NCI-H1694 treated with DMSO at 0.1 percent for 48 hours (cell line): ENCODE measurements at places on chromosomes 11 and 22.
A peak's percentile ranks its signal among the peaks of the same experiment; 100 is the strongest.

- DNase-seq: no peak
Measured at GRCh38 chr11:58243954-58244353, 15.2 kb upstream of the OR10Q1 start.

DNA sequence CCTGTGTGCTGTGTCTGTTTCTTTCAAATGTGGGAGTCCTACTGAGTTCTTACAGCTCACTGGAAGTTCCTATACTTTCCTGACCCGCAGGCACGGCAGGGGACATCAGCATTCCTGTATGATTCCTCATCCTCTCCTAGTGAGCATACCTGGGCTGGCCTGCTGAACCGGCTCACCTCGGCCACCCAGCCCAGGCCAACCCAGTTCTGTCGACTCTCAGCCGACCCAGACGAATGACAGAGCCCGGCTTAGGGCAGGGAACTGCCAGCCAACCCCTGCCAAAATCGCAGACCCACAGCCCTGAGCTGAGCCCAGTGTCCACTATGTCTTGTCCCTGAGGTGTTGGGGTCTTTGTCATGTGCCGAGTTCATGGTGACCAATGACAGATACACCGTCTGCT lies 339.7 kb downstream of the BRD1 start:
- no peak for DNase-seq

DNA sequence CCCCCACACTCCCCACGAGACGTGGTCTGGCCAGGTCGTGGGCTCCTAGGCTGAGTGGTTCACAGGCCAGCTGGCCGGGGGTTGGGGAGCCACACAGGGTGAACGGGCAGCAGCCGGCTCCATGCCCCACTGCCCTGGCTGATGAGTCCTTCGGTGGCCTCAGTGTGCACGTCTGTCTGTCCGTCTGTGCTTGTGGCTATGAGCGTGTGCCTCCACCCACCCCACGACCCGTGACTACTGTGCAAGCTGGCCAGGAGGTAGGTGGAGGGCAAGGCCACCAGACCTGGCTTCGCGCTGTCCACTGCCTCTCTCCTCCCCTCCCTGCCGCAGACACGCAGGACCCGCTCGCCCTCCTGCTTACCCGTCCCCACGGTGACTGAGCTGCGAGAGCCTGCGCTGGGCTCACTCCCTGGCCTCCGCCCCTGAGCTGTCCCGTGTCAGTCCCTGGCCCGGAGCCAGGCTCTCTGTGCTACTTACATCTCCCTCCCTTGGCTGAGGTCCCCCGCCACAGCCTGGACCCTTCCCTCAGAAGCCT lies 14.1 kb downstream of the CSDC2 start:
- DNase-seq: no peak

GRCh38 chr11:5631417-5631816 lies 6.6 kb downstream of the TRIM34 start:
- no peak for DNase-seq

DNA sequence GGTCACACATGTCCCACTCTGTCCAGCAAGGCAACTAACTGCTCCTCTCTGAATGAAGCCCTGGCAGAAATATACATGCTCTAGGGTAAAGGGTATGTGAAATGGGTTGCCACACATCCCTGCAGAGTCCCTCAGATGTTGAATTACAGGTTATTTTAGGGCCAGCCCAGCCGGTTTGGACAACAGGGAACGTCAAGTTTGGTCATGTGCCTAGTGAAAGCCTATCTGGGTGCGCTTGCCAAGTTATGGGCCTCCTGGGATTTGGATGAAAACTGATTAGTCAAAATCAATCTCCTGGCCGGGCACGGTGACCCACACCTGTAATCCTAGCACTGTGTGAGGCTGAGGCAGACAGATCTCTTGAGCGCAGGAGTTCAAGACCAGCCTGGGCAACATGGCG lies 10.4 kb downstream of the AP1B1 start:
- no peak for DNase-seq

DNA sequence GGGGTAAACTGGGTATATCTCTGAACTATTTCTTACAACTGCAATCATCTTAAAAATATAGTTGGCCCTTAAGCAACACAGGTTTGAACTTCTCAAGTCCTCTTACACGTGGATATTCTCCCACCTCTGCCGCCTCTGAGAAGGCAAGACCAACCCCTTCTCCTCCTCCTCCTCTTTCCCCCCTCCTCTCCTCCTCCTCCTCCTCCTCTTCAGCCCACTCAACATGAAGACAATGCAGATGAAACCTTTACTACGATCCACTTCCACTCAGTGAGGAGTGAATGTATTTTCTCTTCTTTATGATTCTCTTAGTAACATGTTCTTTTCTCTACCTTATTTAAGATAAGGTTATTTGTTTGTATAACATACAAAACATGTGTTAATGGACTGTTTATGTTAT lies 20.0 kb downstream of the SHANK2 start:
- no peak for DNase-seq

GRCh38 chr11:75537740-75538139 lies 12.0 kb upstream of the GDPD5 start:
- no peak for DNase-seq

DNA sequence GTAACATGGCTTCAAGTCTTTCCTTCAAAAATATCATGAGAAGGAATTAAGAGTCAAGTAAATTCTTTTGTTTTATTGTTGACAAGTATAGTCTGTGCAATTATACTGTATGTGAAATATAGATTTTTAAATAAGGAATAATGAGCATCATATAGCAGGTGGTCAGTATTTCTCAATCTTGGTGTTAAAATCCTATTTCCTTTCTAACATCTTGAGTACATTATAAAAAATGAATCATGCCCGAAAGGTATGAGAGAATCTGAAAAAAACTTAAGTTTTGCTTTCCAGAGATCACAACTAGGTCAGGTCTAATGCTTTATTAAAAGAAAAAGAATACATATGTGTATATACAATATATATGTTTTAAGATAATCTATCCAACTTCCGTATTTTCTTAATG lies 53.1 kb downstream of the KIF18A start:
- no peak for DNase-seq

DNA sequence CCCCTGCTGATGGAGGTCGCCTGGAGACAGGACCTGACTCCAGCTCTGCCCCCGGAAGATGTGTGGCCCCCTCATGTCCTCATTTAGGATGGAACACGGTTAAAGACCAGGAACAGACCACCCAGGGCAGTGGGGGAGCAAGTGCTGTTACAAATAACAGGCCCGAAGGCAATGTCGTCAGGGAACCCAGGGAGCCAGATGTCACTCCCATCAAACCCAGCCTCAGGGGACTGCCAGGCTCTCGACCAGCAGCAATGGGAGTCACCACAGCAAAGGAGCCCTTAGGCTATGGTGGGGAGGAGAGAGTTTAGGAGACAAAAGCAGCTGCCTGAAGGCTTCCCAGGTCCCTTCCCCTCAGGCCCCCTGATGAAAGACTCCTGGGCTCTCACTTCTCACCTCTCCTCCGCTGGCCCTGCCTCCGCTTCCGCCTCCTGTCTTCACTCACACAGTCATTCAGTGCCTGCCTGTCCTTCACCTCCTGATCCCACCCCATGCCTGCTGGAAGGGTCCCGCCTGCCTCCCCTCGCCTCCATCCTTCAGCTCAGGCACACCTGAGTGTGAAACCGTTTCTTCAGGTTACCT lies 4.4 kb downstream of the RPS19BP1 start:
- peak; percentile 66 for DNase-seq

DNA sequence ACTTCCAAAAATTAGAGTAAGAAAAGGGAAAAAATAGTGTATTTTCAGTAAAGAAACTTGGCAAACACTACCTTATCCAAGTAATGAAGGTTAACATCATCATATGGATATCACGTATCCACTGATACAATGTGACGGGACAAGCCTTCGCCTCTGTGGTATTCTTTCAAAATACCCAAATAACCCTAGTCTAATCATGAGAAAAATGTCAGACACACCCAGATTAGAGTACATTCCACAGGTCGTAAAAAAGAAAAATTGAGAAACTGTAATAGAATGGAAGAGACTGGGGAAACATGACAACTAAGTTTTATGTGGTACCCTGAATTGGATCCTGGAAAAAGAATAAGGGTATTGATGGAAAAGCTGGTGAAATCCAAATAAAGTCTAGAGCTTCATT lies 48.9 kb downstream of the NARS2 start:
- DNase-seq: no peak

DNA sequence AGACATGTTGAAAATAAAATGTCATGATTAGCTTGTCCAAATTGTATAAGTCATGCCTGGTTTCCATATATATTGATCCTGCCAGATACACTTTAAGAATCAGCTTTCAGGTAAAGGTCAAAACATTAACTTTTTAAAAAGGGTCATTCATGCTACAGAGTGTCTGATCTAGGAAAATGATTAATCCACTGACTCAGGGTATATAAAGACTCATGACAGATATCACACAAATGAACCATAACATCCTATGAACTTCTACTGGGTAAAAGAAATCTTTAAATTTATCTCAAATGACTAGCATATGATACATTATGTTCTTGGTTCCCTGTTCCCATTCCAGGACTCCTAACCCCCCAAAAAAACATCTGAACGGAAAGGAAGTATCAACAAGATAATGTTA lies 11.7 kb downstream of the MRTFA start:
- DNase-seq: no peak

DNA sequence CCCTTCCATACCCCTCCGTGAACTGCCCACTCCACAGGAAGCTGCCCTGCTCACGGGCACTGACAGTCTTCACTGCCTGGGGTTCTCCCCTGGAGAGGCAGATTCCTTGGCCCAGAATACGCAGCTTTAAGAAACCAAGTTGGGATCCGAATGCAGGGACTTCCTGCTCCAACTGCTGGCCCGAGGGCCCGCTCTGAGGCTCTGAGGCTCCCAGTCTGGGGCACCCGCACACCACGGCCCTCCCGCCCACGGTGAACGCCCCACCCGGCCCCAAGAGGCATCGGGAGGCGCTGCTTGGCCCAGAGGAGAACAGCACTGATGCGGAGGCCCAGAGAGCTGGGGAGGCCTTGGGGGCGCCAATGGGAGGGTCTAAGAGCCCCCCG lies 42.3 kb downstream of the IGF2 start:
- DNase-seq: no peak

DNA sequence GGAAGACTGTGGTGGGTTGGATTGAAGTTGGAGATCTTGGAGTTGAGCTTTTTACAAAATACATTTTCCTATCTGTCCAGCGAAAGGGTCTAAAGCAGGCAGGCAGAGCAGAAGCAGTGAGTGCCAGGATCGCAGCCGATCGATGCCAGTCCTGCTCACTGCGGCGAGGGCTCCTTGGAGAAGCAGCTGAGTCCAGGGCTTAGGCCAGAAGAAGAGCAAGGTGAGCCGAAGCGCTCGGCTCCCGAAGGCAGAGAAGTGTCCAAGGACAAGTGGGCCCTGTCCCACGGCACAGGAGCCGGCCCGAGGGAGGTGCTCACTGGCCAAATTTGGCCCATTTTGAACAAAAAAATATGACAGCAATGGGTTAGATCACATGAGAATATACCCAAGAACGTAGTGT lies 637.8 kb downstream of the BRD1 start:
- DNase-seq: no peak

GRCh38 chr11:83456566-83456965 lies 170.4 kb upstream of the CCDC90B start:
- no peak for DNase-seq
